Right cardiac atrium (tissue), 5 donors: ENCODE measurements at places on chromosomes 6 and 20.

DNA sequence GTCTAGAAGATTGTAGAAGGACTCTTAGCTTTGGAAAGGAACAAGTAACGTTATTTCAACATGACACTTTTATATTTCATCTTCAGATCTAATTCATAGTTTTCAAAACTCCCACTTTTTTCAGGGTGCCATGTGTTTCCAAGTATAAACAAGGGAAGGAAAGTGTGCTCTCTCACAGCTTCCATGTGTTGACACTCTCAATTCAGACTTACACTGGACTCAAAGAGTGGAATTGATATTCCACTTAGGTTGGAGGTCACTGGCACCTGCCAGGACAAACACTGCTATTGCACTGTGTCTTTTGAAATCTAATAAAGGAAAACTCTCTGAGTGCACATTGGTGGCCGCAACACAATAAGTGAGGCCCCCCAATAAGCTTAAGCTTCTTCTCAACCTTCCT, 22.5 kb upstream of the SAMD3 start:
- no peak for DNase-seq

- DNase-seq, result no peak
Measured at GRCh38 chr20:53878262-53879047, 191.9 kb downstream of the BCAS1 start.

GRCh38 chr6:157859775-157860504, 36.9 kb downstream of the SNX9 start:
- no peak for DNase-seq

- no peak for DNase-seq
Measured at GRCh38 chr6:46583721-46584120, 68.9 kb downstream of the CYP39A1 start.

DNA sequence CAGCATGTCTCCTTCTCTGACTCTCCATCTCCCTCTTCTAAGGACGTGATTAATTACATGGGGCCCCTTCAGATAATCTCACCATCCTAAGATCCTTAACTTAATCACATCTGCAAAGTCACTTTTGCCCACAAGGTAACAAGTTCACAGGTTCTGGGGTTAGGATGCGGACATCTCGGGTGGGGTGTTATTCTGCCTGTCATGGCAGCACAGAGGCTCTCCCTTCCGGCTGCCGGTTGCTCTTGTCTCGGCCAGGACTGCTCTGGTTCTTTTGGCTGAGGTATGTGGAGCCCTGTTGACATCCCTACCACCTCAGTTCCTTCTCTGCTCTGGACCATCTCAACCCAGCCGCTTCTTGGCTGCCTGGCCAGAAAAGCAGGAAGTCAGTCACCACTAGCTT, 4.2 kb upstream of the CST11 start:
- DNase-seq, result no peak

DNA sequence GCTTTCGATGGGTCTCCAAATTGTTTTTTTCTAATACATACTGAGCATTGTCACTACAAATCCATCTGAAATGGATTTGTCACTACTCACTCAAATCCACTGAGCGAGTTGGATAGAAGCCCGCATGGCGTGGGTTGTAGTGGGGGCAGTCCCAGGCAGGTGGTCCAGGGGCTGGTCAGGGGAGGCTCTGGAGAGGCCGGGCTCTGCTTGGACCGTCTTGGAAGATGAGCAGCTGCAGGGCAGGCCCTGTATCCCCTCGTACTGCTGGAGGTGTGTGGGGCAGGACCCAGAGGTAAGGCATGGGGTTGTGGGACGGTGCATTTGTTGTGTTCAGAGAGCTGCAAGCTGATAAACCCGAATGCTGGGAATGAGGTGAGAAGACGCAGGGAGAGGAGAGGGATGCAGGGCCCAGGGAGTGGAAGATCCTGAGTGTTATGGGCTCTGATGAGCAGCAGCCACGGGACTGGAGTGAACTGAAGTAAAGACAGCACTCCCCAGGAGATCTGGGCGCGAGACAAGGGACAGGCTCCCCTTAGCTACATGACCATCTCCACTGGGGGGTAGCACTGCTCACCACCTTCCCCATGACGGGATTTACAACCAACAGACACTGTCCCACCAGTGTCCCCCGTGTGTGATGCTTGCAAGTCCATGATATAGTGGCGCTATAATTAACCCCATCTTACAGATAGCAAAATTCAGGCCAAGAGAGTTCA, 45.9 kb downstream of the PSMG4 start:
- DNase-seq, result peak; percentile 35

DNA sequence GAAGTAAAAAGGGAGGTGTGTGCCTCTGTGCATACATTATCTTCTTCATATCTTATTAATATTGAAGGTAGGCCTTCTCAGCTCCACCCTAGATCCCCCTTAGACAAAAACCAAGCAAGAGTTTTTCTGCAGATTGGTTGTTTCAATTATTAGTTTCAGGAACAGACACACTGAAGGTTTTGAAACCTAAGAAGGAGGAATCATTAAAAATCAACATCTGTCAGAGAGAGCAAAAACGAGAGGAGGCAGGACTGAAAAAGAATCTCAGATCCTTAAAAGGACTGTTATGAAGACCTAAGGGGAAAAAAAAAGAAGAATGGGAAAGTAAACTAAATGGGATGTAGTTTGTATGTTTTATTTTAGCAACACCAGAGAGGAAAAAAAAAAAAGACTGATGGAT, 560.8 kb upstream of the JAG1 start:
- no peak for DNase-seq

DNA sequence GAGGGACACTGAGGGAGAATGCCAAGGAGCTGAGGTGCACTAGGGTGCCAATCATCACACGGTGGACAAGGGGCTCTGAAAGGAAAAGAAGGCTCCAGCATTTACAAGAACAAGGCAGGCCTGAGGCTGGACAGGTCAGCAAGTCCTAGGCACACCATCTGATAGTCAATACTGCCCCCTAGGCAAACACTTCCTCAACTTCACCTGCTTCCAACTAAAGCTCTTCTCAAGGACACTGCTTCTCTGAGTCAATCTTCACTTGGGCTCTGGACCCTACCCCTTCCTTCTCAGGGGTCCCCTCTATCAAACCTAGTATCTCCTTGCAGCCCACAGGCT, 37.7 kb upstream of the SLC4A11 start:
- no peak for DNase-seq

DNA sequence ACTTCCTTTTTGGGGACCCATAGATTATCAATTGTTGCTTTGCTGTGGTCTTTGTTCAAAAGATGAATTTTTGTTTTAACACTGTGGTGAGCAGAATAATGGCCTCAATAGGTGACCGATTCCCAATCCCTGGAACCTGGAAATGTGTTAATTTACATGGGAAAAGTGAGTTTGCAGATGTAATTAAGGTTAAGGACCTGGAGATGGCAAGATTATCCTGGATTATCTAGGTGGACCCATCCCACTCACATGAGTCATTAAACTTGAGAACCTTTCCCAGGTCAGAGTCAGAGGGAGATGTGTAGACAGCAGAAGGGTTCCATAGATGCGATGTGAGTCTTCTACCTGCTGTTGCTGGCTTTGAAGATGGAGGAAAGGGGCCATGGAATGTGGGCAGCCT, 36.2 kb upstream of the HBS1L start:
- DNase-seq, result no peak

DNA sequence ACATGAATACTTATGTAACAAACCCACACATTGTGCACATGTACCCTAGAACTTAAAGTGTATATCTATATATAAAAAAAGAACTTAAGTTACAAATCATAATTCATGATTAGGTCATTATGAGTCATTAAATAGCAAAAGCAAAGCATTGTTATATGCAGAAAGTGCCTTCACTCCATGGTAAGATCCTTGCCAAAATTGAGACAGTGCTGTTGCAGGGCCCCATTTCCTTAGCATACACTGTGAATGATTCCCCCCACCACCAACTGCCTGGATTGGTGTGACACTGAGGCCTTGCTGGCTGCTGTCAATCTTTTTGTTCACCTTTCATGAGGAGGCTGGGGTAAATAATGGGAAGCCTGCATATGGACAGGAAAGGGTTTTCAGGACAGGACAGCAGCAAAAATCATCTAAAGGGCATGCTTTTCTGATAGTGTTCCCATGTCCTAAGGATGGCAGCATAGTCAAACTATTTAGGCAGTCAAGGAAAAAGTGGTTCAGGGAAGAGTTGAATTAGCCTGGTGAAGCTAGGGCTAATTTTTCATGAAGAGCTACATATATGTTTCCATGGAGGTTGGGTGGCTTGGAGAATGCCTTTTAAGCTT, 188.2 kb upstream of the ASCC3 start:
- no peak for DNase-seq

DNA sequence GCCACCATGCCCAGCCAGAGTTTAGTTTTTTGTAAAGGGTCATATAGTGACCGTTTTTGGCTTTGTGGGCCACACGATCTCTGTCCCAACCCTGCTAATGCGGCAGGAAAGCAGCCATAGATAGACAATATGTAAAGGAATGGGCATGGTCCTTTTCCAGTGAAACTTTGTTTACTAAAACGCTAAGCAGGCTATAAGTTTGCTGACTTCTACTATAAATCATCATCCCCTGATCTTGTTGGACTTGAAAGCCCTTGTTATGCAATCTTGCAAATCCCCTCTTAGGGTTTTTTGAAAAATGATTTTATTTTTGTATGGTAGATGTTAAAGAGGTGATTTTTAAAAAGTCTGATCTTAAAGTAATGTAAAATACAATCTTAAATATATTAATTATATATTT, 63.6 kb downstream of the CBFA2T2 start:
- DNase-seq, result no peak

DNA sequence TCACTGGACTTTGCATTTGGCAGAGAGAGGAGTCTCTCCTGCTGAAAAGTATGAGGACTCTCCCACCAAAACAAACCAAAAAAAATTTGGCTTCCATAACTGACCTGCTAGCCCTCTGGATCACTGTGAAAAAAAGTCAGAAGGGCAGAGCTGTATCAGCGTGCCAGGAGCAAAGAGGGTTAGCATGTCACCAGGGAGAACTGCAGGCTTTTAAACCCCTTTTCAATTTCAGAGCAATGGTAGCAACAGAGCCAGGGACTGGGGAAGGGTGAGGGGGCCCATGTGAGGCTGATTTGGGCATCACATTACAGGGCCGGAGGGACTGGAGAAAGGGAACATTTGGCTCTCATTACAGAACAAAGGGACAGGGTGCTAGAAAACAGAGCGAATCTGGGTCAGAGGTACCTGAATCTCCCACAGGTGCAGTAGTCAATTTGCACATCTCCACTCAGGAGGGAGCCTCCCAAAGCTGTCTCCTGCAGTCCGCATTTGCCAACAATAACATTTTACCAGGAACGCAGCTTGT, 185.7 kb upstream of the EYA4 start:
- DNase-seq, result no peak

- no peak for DNase-seq
Measured at GRCh38 chr6:159916237-159916636, 25.4 kb downstream of the MAS1 start.

DNA sequence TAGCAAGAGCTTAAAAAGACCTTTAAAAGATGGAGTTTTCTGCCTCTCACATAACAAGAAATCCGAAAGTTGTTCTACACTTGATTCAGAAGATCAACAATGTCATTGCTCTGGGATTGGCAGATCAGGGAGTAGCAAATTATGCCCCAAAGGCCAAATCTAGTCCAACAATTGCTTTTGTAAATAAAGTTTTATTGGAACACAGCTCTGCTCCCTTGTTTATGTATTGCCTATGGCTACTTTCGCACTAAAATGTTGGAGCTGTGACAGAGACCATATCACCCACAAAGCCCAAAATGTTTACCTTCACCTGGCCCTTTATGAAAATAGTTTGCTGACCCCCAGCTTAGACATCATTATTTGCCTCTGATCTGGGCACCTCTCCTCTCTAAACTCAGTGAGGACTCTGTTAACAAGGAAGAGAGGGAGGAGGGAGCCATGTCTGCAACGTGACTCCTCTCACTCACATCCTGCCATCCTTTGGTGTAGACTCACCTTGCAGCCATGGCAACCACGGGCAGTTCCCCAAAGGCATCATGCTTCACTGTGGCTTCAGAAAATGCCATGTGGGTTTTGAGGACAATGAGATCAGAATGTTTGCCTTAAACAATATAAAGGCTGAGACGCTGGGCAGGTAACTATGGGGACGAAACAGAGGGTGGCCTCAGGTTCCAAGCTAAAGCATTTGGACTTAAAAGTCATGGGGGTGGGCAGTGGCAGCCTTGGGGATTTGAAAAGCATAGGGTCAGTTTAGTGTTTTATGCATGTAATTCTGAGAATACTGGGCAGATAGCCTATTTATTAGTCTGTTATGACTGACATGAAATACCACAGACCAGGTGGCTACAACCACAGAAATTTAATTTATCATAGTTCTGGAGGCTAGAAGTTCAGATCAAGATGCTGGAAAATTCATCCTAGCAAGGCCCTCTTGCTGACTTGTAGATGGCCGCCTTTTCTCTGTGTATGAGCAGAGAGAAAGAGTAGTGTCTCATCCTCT, 149.7 kb upstream of the TNFAIP3 start:
- no peak for DNase-seq

GRCh38 chr6:25659633-25660368, 7.8 kb downstream of the SCGN start:
- DNase-seq, result no peak

- DNase-seq, result no peak
Measured at GRCh38 chr6:46651006-46651405, 1.6 kb downstream of the CYP39A1 start.
